NCI-H1436 (cell line): ENCODE measurements at places on chromosomes 3 and 15.

- no peak for DNase-seq
These were observed 659.1 kb downstream of the SI start for GRCh38 chr3:164419220-164419619.

DNA sequence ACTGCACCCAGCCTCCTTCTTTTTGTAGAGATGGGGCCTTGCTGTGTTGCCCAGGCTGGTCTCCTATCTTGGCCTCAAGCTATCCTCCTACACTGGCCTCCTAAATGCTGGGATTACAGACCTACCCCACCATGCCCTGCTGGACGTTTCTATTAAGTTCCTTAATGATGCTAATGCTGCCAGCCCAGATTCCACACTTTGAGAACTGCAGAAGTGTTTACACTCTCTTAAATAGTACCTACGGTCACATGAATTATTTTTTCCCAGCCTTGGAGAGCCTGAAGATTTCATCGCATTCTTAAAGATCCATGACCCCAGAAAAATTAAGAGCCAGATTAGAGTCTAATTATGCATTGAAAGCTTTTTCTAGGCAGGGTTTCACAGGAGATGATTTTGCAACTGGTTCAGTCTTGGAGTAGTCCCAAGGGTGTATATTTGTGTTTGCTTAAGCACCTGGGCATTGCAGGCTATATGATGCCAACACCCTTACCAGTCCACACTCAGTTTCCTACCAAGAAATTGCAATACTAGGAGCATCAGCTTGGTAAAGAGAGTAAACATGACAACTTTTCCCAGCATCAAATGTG lies 36.6 kb downstream of the TM4SF4 start:
- DNase-seq: peak; percentile 48

DNA sequence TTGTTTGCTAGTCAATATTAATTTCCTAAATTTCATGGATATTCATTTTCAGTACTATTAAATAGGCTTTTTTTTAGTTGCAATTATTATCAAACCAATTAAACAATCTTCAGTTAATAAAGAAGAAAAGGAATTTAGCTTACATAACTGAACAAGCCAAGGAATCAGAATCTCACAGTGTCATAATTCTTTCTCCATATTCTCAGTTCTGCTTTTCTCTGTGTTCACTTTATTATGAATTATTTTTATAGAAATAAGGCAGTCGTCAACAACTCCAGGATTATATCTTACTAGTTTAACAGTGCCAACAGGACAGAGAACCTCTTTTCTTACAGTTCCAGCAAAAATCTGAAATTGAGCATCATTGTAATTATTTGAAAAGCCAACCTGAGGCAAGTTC lies 221.7 kb downstream of the CGGBP1 start:
- no peak for DNase-seq

DNA sequence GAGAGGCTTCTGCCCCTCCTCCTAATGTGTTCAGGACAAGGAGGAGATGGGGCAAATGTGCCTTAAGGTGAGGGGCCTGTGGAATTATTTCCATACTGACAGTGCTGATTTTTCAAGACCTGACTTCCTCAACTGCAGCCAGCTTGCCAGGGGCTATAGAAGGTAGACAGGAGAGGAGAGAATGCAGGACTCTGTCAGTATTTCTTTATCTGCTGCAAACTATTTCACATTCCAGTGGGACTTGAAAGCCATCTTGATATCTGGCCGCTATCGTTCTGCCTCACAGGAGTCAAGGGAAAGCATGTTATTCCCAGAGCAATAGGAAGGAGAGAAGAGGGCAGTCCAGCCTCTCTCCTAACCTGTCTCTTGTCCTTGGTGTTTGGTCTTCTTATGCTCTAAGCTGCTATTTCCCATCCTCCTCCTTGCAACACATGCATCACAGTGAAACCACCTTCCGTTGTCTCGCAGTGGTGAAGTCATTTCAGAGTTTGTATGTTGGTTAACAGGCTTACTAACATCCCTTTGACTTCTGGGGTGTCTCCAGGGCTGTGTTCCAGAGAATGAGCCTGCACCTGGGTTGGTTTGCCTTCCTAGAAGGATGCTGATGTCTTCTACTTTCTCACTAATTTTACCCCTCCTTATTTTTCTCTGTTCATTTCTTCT lies 95.1 kb upstream of the MRPS22 start:
- no peak for DNase-seq

- DNase-seq: no peak
These were observed 415.8 kb upstream of the GOLIM4 start for GRCh38 chr3:168511428-168512014.

- DNase-seq: no peak
These were observed 321.5 kb upstream of the CTNNB1 start for GRCh38 chr3:40877631-40878463.

DNA sequence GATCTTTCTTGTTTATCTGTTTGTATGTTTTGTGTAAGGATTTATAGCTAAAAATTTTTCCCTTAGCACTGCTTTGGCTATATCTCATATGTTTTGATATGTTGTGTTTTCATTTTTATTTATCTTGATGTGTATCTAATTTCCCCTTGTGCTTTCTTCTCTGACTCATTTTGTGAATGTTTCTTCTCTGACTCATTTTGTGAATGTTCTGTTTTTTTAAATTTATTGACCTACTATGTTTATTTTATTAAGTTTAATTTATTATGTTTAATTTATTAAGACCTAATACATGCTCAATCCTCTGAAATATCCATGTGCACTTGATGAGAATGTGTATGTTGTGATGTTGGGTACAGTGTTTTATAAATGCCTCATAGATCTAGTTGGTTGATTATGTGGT lies 793.5 kb upstream of the CADM2 start:
- no peak for DNase-seq

GRCh38 chr15:57726411-57726810 lies 19.9 kb downstream of the POLR2M start:
- no peak for DNase-seq

DNA sequence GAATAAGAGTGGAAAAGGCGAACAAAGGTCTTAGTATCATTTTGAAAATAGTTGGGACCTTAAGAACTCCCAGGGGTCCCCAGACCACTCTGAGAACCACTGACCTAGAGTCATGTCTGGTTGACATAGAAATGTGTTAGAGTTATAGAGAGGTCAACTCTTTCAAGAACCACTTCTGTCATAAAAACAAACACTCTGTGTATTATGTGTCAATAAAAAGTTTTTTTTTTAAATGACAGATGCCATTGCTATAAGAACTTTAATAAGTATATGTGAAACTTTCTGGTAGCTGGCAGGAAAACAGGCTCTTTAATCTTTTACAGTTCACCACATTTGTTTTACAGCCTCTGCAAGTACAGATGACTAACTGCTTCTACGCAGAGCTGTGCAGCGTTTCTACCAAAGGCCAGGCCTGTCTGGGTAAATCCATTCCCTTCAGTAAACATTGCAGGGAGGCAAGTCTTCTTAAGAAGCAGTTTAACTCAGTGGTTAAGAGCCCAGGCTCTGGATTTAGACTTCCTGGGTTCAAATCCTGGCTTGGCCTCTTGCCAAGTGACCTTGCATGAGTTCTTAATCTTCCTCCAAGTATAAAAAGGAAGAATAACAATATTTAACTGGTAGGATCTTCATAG lies 56.6 kb downstream of the RFTN1 start:
- DNase-seq: no peak

GRCh38 chr3:101170806-101171558 lies 149.4 kb downstream of the IMPG2 start:
- no peak for DNase-seq
